DMS53 (cell line): ENCODE measurements at places on chromosomes 2 and 18.

- peak; percentile 44 for DNase-seq
Observed at GRCh38 chr2:176317199-176317598, 48.0 kb downstream of the MTX2 start.

- DNase-seq: no peak
Observed at GRCh38 chr18:21769206-21769605, 28.6 kb downstream of the MIB1 start.

DNA sequence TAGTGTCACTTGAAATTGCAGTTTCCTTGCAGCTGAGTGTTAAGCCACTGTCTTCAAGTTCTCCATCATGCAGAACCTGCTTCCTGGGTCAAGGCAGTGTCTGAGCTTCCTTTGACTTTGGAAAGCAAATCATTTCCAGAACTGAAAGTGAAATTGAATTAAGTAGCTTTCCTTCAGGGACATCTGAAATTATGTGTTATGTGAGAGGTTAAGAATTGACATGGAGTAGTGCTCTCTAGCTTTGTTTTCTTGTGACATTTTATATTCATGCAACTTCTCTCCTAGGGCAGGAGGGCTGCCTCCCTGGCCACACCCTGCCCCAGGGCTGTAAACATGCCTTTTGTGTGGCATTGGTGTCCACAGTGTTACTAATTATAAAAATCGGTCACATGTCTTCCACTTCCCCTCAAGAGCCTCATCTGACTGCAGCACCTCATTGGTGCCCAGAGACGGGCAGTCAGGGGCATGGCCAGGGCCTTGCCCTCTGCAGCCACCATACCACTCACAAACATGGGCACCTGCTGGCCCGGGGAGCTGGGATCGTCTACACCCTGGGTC lies 14.4 kb downstream of the RAB12 start:
- DNase-seq: peak; percentile 42

- peak; percentile 47 for DNase-seq
Observed at GRCh38 chr2:168375195-168375798, 80.8 kb upstream of the CERS6 start.

- peak; percentile 8 for DNase-seq
Observed at GRCh38 chr18:31102941-31103340, 720 bp upstream of the DSC2 start.

GRCh38 chr2:101909760-101910159 lies 82.0 kb upstream of the IL1R2 start:
- peak; percentile 34 for DNase-seq

DNA sequence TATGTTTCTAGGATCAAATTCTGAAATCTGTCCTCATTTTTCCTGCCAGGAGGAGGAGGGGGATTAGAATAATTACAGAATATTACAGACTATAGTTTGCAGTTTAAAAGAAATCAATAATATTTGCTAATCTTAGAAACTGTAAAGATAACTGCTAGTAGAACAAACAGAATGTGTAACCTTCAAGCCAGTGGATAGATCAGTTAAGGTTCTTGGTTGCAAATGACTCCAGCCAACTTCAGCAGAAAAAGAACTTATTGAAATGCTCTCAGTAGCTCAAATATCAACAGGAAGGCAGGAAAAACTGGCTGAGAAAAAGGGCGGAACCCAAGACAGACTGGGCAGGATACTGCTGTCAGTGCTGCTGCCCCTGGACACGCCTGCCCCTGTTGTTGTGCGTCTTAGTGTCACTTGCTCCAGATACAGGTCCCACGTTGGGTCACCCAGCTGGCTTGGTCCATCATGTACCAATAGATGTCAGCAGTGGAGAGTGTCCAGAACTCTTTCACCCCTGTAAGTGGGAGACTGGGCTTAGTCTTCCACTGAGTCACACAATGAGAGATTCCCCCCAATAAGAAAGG lies 10.2 kb downstream of the NMUR1 start:
- DNase-seq: no peak

DNA sequence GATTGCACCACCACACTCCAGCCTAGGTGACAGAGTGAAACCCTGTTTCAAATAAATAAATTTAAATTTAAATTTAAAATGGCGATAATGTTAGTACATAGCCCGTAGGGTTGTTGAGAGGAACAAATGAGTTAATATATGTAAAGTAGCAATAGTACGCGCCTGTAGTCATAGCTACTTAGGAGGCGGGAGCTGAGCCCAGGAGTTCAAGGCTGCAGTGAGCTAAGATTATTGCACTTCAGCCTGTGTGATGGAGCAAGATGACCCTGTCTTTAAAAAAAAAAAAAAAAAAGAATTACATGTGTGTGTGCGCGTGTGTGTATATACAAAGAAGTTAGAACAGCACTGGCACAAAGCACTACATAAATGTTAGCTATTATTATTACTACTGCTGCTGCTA lies 117.4 kb upstream of the ARL5A start:
- no peak for DNase-seq

DNA sequence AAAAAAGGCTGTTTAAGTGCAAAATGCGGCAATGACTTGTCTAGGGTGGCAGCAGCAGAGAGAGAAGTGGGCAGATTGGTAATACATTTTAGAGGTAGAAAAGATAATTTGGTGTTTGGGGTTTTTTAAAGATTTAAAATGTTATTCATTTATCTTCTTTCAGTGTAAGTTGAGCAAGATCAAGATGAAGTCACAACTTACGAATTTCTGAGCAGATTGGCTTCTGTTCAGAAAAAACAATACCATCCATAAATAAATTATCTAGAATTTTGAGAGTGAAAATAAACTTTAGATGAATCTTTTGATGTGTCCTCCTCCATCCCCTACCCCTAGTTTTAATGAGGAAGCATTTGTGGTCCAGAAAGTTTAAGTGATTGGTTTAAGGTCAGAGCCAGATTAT lies 47.9 kb upstream of the FAM171B start:
- DNase-seq: no peak
